ENCODE measurements at places on chromosomes 12 and 14. TPM values are rescaled to one million over a fixed set of nuclear protein-coding genes. Genes with fewer than 3 reads are reported as not detected.

DNA sequence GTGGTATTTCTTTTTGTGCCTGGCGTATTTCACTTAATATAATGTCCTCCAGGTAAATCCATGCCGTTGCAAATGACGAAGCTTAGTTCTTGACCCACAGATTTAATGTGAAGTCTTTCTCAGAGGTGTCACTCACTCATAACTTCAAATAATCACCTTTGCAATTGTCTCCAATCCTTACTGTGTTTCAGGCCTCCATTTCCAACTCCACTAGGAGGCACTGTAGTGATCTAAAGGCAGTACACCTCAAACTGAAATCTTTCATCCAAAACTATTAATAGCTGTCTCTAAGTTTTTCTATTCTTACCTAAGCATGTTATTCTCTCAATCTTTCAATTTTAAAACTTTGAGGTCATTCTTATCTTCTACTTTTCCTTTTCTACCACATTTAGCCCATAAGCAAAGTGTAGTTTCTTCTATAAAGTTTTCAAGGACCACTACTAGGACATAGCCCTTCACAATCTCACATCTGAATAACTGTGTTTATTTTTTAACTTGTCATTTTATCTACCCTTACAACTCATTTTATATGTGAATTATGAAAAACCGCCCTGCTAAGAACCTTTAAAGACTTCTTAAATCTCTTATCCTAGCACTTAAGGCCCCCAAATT is 25.5 kb upstream of the FBXO34 start:
- no peak for DNase-seq

DNA sequence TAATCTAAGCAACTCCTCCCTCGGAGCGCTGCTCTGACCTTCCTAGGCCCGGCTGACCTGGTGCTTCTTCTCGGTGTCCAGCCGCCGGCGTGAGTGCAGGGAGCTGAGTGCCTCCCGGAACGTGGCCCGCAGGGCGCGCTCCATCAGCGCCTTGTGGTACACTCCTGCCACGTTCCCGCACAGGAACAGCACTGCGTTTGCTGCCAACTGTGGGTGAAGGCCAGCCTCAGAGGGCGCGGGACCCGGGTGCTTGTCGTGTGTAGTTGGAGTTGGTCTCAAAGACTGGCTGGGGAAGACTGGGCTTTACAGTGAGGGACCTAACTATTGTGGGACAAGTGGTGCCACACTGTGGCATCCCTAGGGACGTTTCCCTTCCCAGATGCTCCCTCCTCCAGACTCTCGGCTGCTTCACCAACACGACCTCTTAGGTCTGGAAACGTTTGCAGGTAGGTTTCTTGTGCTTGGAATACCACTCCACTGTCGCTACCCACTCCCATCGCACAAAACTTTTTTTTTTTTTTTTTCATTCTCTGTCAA is 3.1 kb downstream of the ADCY4 start:
- DNase-seq = no peak

DNA sequence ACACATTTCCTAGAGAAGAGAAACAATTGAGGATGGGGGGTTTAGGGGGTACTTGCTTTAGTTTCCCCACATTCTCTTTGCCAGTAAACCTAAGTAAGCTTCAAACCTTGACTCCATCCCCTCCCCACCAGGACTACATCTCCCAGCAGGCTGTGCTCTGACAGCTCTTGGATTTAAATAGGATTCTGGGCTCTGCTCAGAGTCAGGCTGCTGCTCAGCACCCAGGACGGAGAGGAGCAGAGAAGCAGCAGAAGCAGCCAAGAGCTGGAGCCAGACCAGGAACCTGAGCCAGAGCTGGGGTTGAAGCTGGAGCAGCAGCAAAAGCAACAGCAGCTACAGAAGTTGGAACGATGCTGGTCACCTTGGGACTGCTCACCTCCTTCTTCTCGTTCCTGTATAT is 20.6 kb downstream of the RDH12 start:
- no peak for DNase-seq

GRCh38 chr12:109277899-109278762 is 31.0 kb downstream of the FOXN4 start:
- no peak for DNase-seq

GRCh38 chr12:86172913-86173443 is 83.2 kb downstream of the MGAT4C start:
- no peak for DNase-seq

DNA sequence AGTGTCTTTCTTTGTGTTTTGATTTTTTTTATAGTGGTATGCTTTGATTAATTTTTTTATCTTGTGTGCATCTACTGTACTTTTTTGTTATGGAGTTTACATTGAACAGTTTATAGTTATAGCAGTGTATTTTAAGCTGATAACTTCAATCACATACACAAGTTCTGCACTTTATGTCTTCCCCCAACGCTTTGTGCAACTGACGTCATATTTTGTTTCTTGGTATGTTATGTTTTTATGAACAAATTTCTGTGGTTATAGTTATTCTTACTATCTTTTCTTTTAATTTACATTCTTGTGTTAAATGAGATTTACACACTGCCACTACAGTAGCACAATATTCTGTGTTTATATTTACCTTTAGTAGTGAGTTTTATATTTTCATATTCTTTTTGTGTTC is 197.1 kb downstream of the SNAPC1 start:
- DNase-seq = no peak

DNA sequence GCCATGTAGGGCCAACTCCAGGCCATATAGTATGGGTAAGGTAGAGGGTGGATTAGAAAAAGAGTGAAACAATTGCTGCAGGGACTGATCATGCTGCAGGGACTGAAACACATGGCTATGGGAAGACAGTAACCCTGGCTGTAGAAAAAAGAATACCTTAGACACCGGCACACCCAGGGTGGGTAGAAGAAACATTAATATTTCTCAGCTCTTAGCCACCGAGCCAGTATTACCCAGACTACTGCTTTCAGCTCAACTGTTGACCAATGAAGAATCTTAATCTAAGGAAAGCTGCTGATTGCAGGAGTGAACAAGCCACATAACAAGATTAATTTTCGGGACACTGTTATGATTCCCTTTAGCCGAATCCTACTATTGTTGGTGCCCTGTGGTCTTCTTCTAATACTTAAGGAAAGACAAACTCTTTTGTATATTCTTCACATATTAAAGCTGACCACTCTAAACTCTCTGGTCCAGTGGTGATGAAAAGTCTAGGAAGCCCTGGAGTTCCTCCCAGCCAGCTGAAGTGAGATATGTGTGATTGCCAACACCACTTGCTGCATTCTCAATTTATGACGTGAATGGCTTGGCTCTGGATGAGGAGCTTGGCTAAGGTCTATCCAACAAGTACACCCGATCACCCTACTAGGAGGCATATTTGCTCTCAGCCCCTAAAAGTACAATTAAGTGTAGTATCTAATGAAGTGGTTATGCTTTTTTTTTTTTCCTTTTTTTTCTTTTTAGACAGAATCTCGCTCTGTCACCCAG is 69.2 kb downstream of the NOVA1 start:
- DNase-seq = no peak

DNA sequence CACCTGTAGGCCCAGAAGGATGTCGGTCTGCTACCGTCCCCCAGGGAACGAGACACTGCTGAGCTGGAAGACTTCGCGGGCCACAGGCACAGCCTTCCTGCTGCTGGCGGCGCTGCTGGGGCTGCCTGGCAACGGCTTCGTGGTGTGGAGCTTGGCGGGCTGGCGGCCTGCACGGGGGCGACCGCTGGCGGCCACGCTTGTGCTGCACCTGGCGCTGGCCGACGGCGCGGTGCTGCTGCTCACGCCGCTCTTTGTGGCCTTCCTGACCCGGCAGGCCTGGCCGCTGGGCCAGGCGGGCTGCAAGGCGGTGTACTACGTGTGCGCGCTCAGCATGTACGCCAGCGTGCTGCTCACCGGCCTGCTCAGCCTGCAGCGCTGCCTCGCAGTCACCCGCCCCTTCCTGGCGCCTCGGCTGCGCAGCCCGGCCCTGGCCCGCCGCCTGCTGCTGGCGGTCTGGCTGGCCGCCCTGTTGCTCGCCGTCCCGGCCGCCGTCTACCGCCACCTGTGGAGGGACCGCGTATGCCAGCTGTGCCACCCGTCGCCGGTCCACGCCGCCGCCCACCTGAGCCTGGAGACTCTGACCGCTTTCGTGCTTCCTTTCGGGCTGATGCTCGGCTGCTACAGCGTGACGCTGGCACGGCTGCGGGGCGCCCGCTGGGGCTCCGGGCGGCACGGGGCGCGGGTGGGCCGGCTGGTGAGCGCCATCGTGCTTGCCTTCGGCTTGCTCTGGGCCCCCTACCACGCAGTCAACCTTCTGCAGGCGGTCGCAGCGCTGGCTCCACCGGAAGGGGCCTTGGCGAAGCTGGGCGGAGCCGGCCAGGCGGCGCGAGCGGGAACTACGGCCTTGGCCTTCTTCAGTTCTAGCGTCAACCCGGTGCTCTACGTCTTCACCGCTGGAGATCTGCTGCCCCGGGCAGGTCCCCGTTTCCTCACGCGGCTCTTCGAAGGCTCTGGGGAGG is at the start of gene LTB4R:
TSS of gene LTB4R (plus strand) at position 857 of the 959 bp plus-strand sequence. CDS start 4,150 bp downstream, outside the sequence.
- peak; percentile 58 for DNase-seq

GRCh38 chr14:58718226-58719205 is 80.8 kb downstream of the DACT1 start:
- DNase-seq = no peak

ACRBP gene
- 90.0 TPM for total RNA-seq

CCDC184 gene
- total RNA-seq = 7.5 TPM

KLRB1 gene
- 229 TPM for total RNA-seq

OAS2 gene
- total RNA-seq = 45.3 TPM

TAS2R31 gene
- 2.7 TPM for total RNA-seq

Measured in T-helper 17 cell (primary cell).